ENCODE measurements at places on chromosomes 4 and X. TPM values are rescaled to one million over a fixed set of nuclear protein-coding genes. Genes with fewer than 3 reads are reported as not detected.

The BMX gene
- not detected for total RNA-seq

The UNC5C gene
- 28.4 TPM for total RNA-seq

The YY2 gene
- total RNA-seq = 0.63 TPM

The ZNF630 gene
- 1.2 TPM for total RNA-seq

The GIMD1 gene
- total RNA-seq = not detected

The CT45A1 gene
- total RNA-seq = not detected

The APELA gene
- 2.3 TPM for total RNA-seq
